ENCODE measurements at places on chromosomes 1 and 21.

DNA sequence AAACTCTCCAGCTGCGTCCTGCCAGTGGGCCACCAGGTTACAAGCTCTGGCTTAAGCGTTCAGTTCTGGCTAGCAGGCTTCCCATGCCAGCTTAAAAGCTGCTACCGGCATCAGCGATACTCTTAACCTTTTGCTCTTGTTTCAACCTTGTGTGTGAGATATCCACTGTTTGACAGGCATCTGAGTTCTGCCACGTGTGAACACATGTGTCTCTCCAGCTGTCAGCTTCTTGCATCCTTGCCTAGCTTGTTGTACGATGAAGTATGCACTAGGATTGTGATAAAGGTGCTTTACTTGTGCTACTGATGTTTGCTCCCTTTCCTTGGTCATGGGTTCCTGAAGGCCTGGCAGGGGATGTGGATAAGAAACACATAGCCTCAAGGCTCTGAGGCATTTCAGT is 201.6 kb downstream of the PRDM2 start:
- no peak for DNase-seq

GRCh38 chr1:53521924-53522552 is 62.8 kb downstream of the DMRTB1 start:
- no peak for DNase-seq

GRCh38 chr1:246029616-246030015 is 477.5 kb downstream of the SMYD3 start:
- DNase-seq = no peak

DNA sequence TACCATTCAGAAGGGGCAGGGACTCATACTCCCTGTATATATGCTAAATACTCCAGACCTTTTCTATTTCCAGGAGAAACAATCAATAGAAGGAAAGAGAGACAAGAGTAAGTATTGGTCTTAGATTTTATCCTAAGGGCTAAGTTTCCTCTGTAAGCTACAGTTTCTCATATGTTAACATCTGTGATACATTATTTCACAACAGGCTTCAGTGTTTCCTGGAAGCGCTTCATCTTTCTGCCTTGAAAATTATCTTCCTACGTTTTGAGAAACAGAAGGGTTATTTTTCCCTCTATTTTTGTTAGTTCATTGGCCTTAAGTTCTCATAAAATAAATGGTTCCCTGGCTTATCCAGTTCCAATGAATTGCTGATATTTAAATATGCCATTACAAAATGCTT is 15.6 kb downstream of the FMO1 start:
- DNase-seq = no peak

DNA sequence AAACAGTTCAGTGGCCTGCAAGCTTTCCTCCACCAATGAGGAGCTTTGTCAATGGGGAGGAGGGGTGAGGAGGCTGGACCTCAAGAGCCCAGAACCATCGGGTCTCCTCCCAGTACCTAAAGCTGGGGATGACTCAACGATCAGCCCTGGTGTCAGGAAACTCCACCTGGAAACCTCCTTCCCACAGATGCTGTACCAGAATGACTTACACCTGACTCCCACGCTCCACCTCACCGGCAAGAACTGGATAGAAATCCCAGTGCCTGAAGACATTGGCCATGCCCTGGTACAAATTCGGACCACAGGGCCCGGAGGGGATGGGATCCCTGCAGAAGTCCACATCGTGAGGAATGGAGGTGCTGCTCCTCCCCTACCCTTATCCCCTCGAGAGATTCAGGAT is 11.4 kb downstream of the TMEM81 start:
- DNase-seq = no peak

DNA sequence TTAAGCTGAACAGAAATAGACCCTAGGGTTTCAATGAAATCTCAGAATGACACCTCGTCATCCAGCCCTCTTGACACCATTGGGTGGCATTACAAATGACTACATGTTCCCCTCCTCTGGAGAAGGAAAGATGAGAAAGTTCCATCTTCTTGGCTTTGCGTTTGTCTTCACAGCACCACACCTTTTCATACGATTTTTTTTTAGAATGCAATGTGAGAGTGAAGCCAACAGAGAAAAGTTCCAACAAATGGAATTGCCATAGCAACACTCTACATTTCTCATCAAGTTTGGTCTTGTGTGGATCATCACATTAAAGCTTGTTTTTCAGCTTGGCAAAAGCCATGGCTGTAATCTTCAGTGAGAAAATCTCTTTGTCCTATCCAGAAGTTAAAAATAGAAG is 183.4 kb upstream of the SNX7 start:
- no peak for DNase-seq

DNA sequence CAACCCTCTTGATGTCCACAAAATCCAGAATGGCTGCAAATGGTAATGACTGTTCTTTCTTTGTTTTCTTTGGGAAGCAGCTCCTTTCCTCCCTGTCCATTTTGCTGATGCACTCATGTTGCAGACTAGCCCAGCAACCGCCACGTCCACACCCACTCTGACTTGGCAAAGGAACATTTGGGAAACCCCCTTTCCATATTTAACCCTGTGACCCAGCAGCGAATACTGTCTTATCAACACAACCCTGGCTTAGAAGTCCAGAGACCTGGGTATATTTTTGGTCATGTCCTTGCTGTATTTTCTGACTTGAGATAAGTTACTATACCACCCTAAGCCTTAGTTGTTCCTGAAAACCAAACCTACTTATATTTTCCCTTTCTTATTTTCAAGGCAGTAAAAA is 18.1 kb upstream of the SHE start:
- no peak for DNase-seq

DNA sequence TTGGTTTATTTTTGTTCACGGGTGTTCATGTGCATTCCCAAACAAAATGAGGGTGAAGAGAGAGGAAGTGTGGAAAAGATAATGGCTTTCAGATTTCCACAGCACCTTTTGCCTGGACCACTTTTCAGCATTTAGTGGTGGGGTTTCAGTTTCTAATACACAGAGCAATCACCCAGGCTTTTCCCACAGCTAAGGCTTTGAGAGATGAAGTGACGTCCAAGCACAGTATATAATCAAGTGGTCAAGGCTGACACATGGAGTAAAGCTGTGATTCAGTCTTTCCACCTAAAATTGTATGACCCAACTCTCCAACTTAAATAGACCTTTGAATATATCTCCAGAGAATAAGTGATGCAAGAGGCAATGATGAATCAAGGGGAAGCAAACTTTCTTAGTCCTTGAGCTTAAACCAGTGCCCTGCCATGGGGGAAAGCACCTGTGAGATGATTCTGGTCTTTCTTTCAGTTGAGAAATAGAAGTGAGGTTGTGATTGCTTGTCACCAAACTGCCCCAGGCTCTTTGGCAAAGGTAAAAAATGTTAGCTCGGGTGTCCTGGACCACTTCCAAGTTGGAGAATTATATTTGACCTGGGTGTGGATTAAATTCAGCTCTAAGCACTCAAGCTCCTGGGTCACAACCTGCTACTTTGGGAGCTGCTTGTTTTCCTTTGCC is 2.4 kb upstream of the PIK3R3 start:
- no peak for DNase-seq

GRCh38 chr21:17053321-17053720 is 459.5 kb upstream of the CXADR start:
- DNase-seq = no peak

DNA sequence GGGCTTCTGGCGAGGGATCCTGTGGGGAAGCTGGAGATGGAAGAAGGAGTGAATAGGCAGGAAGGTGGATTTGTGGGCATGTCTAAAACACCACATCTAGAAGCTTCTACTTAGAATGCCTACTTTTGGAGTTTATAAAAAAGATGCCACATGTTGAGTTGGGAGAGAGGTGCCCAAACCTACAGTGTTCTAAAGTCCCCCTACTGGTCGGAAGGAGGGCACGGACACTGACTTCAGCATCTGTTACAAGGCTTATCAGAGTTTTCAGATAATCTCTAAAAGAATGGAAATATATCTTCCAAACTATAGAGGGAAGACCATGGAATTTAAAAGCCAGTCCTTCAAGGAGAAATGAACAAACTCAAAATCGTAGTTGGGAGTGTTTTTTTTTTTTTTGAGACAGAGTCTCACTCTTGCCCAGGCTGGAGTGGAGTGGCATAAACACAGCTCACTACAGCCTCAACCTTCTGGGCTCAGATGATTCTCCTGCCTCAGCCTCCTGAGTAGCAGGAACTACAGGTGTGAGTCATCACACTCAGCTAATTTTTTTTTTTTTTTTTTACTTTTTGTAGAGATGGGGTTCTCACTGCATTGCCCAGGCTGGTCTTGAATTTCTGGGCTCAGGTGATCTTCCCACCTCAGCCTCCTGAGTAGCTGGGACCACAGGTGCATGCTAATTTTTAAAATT is 14.8 kb downstream of the IBA57 start:
- DNase-seq = no peak

- DNase-seq = no peak
These were observed 71.6 kb upstream of the PDC start for GRCh38 chr1:186532466-186532865.

DNA sequence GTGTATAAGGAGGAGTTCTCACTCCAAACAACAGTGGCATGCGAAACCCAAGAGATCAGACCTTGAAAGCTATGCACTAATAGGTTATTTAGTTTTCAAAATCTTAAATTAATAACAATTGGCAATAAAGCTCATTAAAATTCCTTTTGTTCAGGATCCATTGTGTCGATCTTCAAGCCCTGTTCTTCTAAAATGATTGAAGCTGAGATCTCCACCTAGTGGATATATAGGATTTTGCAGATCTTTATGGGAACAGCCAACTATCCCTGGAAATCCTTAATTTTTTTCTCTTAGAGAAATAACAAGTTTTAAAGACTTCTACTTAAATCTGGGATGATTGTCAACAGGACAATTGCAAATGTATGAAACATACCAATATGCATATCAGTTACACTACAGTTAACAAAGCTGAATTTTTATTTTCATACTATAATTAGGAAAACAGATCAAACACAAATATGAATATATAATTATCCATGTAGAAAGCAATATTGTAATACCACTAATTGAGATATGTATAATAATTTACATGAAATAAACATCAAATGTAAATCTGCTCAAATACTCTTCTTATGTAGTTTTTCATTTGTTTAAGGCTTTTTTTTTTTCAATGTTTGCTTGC is 43.3 kb downstream of the LRRC53 start:
- peak; percentile 18 for DNase-seq

DNA sequence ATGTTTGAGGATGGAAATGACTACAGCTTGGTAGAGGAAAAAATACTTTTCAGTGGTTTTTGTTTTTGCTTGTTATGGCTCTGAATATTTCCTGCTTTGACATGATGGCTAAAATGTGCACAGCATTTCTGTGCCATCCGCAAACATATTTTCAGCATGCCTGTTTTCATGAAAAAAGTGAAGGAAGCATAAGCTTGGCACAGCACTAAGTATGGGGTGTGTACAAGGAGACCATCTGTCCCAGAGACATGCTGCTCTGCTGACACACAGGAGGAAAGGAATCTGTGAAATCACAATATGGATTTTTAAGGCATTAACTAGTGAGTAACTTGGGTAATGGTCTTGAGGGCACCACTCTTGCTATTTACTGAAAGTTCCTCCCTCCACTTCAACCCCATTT is 595.5 kb downstream of the RWDD3 start:
- DNase-seq = no peak

DNA sequence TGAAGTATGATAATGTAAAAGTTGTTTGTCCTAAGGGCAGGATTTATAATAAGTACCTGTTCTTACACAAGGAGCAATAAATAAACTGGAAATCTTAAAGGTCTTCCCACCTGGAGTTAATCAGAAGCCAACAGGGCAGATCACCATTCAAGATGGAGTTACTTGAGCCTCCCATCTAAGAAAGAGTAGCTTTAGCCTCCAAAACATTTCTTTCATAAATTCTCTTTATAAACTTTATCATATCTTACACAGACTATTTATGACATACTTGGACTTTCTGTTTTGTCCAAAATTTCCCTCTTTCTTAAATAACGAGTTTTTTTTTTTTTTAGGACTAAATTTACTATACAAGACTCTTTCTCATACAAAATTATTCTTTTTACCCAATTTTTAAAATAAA is 18.5 kb downstream of the OR2T1 start:
- no peak for DNase-seq

GRCh38 chr1:164635803-164636731 is 77.1 kb downstream of the PBX1 start:
- DNase-seq = no peak

GRCh38 chr1:200163911-200164310 is 136.4 kb downstream of the NR5A2 start:
- DNase-seq = no peak

DNA sequence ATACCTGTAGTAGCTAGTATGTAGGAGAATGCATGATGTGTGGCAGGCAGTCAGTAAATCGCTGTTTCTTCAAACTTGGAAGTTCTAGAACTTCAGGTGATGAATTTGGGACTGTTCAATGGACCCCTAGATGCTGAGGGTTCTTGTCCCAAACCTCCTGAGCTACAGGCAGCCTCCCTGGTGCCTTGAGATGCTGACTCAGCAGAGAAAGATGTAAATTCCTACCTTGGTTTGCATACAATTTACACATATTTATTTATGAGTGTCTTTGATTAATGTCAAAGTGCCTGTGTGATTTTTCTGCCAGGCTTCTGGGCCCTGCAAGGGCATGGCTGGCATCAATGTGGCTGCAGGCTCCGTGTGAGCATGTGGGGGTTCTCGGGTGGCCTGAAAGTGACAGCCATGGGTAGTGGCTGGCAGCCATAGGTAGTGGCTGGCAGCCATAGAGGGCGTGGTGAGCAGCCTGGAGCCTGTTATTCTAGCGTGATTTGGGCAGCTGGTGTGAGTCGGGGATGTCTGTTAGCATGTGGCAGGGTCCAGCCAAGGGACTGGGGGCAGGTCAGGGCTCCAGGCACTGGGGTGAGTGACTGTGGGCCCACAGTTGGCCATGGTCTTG is 13.2 kb upstream of the POU3F1 start:
- no peak for DNase-seq

- no peak for DNase-seq
These were observed 70.8 kb upstream of the CASZ1 start for GRCh38 chr1:10867138-10867721.

DNA sequence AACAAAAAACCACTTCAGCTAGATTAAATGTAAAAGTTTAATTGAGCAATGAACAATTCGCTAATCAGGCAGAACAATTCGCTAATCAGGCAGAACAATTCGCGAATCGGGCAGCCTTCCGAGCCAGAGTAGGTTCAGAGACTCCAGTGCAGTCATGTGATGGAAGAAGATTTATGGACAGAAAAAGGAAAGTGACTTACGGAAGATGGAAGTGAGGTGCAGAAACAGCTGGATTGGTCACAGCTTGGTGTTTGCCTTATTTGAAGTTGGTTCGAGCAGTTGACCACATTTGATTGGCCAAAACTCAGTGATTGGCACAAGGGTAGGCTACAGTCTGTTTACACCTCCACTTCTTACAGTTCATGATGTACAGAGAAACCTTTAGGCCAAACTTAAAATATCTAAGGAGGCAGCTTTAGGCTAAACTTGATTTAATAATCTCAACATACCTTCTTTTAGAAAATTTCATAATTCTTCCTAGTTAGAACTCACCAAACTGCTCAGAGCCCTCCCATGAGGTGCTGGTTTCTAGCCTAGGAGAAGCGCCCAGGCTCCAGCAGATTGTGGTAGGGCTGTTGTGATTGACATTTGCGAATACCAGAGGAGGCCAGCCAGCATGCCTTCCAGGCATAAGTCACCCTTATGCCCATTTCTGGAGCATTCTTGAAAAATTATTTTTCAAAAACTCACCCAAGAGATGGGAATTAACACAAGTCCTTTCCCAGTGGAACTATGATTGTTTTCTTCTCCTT is 22.8 kb upstream of the KCNC4 start:
- DNase-seq = peak; percentile 19

- DNase-seq = no peak
These were observed 90.0 kb downstream of the STUM start for GRCh38 chr1:226638608-226639007.

- DNase-seq = no peak
These were observed 19.5 kb downstream of the USP25 start for GRCh38 chr21:15749082-15749860.

- DNase-seq = no peak
These were observed 25.2 kb upstream of the PRDX6 start for GRCh38 chr1:173451981-173452380.

Measured in amniotic stem cell (primary cell).